ENCODE measurements at places on chromosomes 1 and 21. TPM values are rescaled to one million over a fixed set of nuclear protein-coding genes. Genes with fewer than 3 reads are reported as not detected.

Gene TSTD1
- polyA plus RNA-seq: 0.24 TPM

Gene MYBPH
- polyA plus RNA-seq: 5.5 TPM

DNA sequence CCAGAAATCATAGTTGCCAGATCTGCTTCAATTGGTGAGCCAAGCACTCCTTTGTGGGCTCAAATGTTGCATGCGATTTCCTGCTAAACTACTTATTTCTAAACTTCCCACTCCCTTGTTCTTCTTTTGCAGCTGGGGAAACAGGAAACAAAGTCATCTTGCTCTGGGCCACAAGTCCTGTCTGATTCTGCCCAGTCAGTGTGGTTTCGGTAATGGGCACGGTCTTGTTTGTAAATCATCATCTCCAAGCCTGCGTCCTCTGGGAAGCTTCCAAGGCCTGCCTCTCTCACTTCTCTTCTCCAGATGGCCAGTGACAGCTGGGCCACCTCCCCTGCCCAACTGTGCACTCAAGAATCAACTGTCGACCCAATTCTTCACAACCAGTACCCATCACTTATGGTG is 4.4 kb downstream of the S100A8 start:
- DNase-seq: no peak

DNA sequence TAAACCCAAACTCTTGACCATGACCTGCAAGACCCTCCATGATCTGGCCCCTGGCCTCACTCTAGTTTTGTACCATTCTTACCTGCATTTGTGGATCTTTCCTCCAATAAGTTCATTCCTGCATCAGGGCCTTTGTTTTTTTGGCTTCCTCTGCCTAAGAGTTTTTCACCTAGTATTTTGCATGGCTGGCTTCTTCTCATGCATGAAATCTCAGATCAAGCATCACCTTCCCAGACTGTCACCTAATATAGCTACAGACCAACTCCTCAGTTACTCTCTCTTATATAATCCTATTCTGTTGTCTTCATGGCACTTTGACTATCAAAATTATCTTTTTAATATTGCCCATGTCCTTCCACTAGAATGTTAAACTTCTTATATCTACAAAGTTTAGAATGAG is 54.2 kb downstream of the BTBD8 start:
- DNase-seq: no peak

GRCh38 chr21:41611966-41612606 is 104.1 kb upstream of the TMPRSS2 start:
- DNase-seq: peak; percentile 33
